Uterus (tissue), 4 donors: ENCODE measurements at places on chromosomes 5 and 9. TPM values are rescaled to one million over a fixed set of nuclear protein-coding genes. Genes with fewer than 3 reads are reported as not detected.

Gene ZFP2
- 8.4 TPM for total RNA-seq

Gene HTR1A
- total RNA-seq: 11.7 TPM

Gene IRX2
- total RNA-seq: 0.77 TPM

Gene MARCHF6
- total RNA-seq: 133 TPM

Gene PLAC8L1
- not detected for total RNA-seq

Gene CDH9
- 0.35 TPM for total RNA-seq

Gene PTGS1
- 11.8 TPM for total RNA-seq

Gene SIGMAR1
- 34.1 TPM for total RNA-seq

Gene MZB1
- 1.3 TPM for total RNA-seq

DNA sequence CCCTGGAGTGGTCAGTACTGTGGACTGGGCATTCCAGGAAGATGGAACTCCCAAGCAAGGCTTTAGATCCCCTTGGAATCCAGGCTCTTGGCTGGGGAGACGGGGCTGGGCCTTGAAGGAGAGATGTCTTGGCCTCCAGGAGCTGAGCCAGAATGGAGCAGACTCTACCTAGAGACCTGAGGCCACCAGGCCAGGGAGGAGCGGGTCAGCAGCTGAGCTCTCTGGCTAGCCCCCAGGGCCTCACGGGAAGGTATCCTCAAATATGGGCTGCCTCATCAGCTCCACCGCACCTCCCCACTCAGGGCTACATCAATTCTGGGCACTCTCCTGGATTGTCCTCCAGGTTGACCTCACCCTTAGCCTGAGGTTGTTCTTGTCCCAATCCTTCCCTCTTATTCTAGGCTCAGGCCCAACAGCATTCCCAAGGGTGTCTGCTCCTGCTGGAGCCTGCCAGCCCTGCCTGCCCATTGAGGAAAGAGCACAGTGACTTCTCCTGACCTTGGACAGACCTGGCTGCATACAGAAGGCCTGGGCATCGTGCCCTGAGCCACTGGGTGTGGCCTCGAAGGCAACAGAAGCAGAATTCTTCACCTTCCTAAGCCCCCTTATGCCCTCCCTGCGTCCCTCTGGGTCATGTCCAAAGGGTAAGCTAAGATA, 3.0 kb upstream of the PDLIM4 start:
- DNase-seq: no peak

DNA sequence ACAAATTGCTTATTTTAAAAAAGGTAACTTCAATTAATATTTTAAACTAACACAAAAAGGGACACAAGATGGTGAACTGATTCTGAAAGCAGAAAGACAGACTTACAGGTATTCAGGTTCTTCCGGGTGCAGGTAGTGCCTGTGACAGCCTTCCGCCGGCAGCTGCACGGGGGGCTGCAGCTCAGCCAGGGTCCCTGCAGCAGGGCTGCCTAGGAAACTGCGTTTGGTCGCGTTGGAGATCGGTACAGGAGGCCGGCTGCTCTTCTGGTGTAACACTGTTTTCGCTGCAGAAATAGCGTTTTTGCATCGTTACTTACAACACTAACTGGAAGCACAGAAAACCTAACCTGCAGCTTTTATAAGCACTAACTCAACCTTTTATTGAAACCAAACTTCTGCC, 80.0 kb downstream of the CAMSAP1 start:
- DNase-seq: no peak

DNA sequence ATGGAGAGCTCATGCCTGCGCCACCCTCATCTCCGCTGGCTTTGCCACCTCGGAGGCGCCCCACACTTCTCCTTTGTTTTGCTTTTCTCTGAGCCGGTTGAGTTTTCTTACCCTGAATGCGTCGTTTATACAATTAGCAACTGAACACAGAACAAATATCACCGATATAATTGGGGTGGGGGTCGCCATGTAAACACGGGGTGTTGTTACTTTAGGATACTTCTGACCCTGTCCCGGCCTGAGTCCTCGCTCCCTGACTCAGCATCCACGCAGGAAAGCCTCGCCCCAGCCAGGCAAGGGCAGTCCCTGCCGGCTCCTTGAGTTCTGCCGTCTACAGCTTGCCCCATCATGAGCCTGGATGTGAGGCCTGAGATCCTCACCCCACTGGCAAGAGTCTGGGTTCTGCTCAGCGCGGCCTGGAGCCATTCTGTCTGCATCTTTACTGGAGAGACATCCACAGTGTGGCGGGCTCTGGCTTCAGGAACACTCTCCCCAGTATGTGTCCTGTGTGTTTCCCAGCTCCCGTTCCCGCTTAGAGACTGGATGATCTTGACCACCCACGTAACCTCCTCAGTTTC, 5.5 kb downstream of the NKX2-5 start:
- no peak for DNase-seq

DNA sequence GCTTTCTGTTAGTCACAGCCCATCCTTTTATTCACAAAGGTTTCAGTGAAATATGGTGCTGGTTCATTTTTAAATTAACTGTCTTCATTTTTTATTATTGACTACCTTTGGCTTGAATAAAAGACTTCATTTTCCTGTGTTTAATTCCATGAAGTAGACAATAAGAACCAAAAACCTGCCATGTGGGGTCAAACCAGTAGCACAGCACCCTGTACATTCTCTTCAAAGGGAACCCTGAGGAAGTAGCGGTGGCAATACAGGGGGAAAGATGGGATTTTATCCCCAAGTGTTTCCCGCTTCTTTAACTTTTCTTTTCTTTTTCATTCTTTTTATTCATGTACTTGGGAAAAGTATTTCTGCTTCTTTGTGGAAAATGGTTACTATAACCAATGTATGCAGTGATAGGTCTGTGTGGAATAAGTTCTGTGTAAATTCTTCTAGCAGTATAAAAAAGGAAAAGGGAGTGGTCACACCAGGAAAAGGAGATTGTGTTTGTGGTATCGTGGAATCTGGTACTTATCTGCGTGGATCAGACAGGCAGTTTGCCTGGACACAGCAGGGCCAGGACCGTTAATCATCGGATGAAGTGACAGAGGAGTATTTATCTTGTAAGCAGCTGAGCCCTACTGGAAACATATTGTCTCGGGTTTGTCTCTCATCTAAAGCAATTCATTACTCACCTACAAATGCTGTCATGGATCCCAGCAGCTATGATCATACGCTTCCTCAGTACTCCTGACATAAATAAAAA, 94.2 kb downstream of the PPIC start:
- no peak for DNase-seq

- DNase-seq: no peak
Observed at GRCh38 chr5:109901628-109901981, 211.9 kb downstream of the MAN2A1 start.

- DNase-seq: no peak
Observed at GRCh38 chr5:163245584-163245983, 191.8 kb upstream of the CCNG1 start.

GRCh38 chr5:125109293-125109692, 362.9 kb upstream of the ZNF608 start:
- DNase-seq: no peak

- no peak for DNase-seq
Observed at GRCh38 chr9:115415450-115415849, 297.5 kb upstream of the TNC start.

DNA sequence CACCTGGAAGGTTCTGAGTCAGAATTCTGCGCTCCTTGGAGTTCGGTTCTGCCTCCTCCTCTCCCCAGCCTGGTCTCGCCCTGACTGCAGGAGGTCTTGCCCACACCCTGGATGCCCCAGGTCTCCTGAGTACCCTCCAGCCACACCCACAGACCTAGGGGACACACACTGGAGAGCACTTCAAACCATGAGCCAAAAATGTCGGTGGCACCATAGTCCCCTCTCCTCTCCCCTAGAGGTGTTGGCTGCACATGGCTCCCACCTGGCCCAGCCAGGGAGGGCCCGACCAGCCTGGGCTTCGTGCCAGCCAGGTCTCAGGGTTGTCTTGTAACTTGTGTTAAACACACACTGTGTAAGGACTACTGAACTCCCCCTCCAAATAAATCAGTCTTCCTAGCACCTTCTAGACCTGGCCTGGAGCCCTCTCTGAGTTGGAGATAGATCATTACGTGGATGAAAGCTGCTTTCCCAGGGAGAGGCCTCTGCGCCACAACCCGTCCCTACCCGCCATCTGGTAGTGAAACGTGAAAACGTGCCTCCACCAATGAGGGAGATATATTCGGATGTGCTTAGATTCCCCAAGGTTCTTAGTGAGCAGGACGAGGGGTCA, 49.9 kb upstream of the CTSL start:
- no peak for DNase-seq

- no peak for DNase-seq
Observed at GRCh38 chr5:39108987-39109386, 34.8 kb upstream of the RICTOR start.

- DNase-seq: no peak
Observed at GRCh38 chr9:75133396-75133795, 45.1 kb downstream of the OSTF1 start.

- DNase-seq: no peak
Observed at GRCh38 chr5:154590093-154590724, 112.2 kb upstream of the HAND1 start.

DNA sequence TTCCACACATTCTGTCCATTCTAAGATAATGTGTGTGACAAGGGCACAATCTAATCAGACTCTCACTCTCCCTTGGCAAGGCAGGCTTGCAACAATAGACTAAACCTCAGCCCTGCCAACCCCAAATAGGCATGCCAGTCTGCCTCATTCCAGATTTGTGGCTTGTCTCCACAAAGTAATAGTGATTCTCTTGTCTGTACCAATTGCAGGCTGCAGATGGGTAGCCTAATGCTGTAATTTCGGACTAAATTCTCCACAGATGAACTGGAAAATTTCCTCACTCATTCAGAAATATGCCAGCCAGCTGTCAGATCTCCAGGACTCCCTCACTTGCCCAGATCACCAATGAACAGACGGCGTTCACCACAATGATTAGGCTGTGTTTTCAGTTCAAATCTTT, 413.6 kb downstream of the ELAVL2 start:
- DNase-seq: no peak

DNA sequence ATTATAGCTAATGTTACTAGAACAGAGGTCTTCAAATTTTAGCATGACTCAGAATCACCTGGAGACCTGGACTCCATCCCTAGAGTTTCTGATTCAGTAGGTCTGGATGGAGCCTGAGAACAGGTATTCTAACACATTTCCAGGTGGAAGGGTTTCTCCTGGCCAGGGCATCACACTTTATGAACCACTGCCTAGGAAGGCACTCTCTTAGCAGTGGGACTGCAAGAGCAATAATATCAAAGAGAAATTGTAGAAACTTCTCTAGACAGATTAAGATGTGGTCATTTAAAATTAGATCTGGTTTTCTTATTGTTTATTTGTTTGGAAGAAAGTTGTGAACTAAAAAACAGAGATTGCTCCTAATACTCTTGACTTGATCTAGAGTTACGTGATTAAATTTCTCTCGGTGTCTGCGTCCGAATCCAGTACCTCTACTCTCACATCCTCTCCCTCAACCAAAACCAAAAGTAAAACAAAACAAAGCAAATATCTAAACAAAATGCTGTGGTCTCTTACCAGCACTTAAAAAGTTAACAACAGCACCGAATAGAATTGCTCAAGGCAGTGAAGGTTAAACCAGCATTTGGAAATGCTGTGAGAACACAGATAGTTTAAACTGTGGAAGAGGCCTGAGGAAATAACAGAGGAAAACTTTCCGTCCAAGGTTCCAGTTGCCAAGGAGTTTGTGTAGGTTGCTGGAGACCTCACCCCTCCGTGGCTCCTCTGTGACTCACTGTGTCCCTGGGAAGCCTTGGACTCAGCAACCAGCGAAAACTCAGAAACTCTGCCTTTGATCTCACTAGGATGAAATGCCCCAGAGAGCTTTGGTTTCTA, 193.4 kb downstream of the ARRDC3 start:
- peak; percentile 57 for DNase-seq

- DNase-seq: no peak
Observed at GRCh38 chr5:117486261-117486660, 911.6 kb upstream of the SEMA6A start.

DNA sequence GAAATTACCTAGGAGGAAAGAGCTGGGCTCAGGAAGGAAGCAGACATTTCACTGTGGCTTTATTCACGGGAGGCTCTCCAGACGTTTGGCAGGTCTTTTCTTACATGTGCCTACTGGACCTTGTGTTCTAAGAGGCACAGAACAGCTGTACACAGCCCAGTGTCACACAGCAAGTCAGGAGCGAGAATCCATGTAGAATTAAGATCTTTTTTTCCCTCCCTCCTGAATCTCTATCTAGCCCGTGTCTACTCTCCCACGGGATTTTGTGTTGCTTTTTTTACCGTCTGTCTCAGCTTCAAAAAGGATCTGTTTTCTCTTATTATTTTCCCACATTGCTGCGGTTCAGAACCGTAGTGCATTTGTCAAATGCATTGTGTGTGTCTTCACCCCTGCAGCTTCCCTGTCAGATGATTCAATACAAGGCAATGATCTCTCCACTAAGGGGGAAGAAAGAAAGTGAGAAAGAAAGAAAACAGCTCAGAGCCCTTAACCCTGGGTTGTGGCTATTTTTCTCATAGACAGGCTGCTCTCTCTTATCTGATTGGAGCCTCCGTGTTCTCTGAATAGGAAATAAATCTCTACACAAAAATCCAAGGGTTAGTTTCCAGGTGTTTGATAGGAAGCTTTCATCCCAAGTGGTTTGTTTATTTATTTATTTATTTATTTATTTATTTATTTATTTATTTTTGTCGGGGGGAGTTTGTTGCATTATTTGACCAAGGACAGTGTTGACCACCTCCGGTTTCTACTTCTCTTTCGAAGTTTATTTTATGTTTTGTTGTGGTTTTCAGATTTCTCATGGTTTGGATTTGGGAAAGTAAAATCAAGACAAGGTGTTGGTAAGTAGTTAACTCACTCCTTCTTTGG, 191.0 kb downstream of the NTRK2 start:
- DNase-seq: no peak

GRCh38 chr5:93348231-93348630, 232.8 kb downstream of the NR2F1-AS1 start:
- no peak for DNase-seq

DNA sequence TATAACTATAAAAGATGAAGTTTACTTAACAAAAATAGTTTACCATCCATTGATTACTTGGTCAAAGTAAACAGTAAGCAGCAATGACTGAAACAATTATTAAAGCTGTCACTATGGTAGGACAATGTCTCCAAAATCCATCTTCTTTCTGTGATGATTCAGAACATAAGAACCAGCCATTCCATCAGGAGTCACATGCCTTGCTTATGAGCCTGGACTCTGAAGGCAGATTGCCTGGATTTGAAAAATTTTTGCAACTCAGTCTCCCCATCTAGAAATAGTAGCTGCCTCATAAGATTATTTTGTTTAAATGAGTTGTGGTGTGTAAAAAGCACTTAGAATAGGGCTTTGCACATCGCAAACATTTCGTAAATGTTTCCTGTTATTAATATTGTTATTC, 136.2 kb downstream of the LIFR start:
- no peak for DNase-seq

DNA sequence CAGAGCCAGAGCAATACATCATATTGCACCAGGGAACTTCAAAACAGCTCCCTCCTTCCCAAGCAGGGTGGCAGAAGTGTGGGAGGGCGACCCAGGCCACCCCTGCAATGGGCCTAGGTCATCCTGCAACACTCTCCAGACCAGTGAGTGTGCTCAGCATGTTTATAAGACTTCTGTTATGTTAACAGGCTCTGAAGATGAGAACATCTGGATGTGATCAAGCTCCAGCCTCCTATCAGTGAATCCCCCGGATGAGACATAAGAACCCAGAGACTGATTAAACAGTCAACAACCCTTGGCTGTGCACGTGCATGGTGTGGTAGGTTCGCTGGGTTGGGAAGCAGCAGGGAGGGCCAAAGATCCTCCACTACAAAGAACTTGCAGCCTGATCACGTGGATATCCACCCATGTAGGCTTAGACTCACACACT, 63.3 kb downstream of the ABCA1 start:
- DNase-seq: peak; percentile 72

- DNase-seq: no peak
Observed at GRCh38 chr5:61450493-61451279, 118.6 kb downstream of the ZSWIM6 start.

GRCh38 chr5:14032918-14033317, 88.4 kb upstream of the DNAH5 start:
- no peak for DNase-seq
